Activated T-helper 17 cell treated with anti-CD3 and anti-CD28 coated beads, Interleukin-2, amount 50 U/mL, for 72 hours (primary cell): ENCODE measurements at places on chromosomes 2 and 18. TPM values are rescaled to one million over a fixed set of nuclear protein-coding genes. Genes with fewer than 3 reads are reported as not detected.

DNA sequence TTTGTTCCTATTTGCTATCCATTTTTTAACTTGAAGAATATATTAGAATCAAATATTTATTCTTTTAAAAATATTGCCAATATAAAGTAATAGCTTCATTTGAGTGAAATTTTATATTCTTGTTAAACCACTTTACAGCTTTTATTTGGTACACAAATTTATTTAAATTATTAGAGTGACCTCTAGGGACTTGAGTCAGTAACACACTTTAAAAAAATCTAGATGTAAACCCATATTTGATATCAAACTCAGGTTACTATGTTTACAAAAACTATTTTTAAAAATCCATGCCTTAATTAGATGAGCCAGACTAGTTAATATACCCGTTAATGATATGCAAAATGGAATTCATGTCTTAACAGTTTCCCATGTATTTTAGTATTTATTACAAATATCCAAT is 134.6 kb downstream of the MAP4K4 start:
- ATAC-seq: no peak

DNA sequence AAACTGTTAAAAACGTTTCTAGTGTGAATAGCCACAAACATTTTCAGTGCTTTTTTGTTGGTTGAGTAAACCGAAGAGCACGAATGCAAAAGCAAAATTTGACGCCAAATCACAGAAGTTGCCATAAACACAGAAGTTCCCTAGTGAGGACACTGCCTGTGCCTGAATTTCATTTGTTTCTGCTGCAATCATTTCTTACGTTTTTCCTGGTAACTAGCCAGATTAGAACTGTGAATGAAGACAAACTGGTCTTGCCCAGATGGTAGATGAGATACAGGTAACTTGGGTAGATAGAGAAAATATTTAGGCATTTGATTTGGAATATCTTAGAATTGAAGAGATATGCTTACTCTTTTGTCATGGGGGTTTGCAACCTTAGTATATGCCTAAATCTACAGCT is 9.8 kb upstream of the TBR1 start:
- no peak for ATAC-seq

DNA sequence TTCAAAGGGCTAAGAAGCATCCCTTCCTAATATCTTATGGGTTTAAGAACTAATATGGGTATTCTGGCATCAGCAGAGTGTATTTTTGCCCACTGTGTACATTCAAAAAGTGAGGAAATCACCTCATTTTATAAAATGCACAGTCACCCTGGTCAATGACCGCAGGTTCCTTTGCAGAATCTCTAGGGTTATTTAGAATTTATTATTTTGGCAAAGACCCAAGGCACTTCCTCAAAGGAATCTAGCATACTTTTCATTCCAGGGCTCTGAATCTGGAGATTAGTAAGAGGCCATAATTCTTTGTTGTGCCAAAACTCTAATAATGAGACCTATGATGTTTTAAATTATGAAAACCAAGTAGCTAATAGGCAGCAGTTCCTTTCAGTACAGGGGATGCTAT is 27.2 kb upstream of the CDH2 start:
- ATAC-seq: no peak

GRCh38 chr2:85899849-85900248 is 11.1 kb upstream of the ST3GAL5 start:
- ATAC-seq: no peak

DNA sequence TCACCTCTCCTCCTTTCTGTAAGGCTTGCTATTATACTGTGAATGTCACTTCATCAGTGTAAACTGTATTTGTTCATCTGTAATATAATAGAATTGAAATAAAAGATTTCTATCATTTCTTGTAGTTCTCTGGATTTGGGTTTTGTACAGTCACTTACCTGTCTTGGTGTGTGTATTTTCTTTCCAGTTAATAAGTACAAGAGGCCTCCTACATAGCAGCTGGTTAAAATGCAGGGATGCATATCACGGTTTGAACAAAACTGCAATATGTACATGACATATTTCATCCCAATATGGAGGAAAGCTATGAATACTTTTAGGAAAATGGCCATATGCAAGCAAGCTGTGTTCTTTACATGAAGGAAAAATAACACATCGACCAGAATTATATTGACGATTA is 5.4 kb upstream of the STAT1 start:
- ATAC-seq: no peak

SERPINB13 gene
- total RNA-seq: not detected
